ENCODE measurements at places on chromosomes 5 and 9.

DNA sequence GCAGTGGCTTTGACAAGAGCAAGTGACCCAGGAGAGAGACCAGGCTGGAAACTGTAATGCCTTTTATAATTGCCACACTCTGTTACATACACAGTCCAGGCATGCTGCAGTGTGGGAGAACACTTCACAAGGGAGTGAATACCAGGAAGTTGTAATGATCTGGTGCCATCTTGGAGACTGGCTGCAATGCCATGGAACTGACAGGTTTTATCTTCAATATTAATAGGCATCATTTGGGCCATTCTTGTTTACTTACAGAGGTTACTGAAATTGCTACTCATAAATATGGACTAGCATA lies 274.3 kb downstream of the AUH start:
- DNase-seq, result no peak

DNA sequence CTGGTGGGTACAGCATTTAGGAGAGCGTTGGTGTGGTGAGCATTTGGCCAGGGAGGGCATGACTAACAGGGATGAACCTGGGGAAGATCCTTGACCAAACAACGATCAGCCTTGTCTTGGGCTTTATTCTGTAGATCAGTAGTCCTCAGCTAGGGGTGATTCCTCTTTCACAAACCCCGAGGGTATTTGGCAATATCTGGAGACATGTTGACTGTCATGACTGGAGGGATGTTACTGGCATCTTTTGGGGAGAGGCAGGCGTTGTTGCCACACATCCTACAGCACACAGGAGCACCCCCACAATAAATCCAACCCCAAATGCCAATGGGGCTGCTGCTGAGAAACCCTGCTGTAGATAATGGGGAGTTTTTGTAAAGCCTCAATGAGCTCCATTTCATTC lies 43.9 kb downstream of the OSTF1 start:
- no peak for DNase-seq

DNA sequence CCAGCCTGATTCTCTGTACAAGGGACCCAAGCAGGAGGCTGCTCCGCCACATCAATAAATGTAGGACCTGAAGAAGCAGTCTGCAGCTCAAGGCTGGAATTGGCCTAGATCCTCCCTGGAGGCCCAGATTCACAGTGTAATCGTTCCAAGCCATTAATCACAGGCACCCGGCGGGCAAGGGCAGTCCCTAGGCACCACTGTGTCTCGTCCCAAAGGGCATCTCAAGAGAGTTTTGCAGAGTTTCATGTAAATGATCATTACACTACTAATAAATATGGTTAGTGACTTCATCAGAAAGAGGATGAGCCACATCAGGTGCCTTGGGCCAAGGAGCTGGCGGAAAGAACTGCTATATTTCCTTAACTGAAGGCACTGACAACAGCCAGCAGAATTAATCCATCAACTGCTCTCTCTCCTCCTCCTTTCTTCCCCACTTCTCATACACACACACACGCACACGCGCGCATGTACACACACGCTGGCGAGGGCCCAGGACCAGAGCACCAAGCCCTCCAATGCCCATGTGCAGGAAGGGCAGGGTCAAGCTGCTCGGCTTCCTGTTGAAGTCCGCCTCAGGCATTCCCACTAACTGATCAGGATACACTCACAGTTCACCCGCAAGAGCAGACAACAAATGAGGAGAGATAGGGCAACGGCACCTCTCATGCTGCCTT lies 33.9 kb downstream of the GNAQ start:
- DNase-seq, result no peak

GRCh38 chr9:38339087-38339486 lies 53.4 kb upstream of the ALDH1B1 start:
- no peak for DNase-seq
